ENCODE measurements at places on chromosomes 4 and X. TPM values are rescaled to one million over a fixed set of nuclear protein-coding genes. Genes with fewer than 3 reads are reported as not detected.

DNA sequence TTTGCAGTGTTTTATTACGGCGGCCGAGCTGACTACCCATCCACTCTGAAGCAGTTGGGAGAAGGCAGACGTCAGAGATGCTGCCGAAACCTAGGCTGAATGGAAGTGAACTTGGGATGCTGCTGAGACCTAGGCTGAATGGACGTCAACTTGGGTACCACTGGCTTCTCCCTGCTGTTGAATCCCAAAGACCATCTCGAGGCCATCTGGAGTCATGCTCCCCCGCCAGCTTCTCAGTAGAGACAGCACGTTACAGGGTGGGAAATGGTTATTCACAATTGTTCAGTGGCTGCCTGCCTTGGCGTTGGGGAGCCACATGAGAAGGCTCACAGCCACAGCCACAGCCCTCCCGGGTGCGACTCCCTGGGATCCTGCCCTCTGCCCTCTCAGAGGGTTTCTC is 40.9 kb downstream of the P2RY8 start:
- no peak for DNase-seq
- H3K4me1 ChIP-seq, result peaks cover 14% of the 10 kb centered on the region
- H3K36me3 ChIP-seq, result no peaks in the 10 kb centered on the region
- no peak overlapping the region for H3K27ac ChIP-seq

DNA sequence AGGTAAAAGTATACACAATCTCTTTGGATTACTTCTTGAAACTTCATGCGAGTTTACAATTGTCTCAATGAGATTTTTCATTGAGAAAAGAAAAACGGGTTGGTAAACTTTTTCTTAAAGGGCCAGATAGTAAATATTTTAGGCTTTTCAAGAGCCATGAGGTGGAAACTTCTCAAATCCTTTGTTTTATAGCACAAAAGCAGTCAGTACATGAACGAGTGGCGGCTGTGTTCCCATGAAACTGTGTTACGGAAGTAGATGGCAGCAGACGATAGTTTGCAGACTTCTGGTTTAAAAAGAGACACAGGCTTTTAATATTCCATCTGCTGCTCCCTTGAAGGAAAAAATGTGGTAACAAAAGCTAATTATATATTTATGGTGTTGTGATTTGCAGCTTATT is 332.0 kb downstream of the TENM3 start:
- no peak overlapping the region for H3K4me3 ChIP-seq
- no peaks in the 10 kb centered on the region for H3K27me3 ChIP-seq
- no peak for DNase-seq

DNA sequence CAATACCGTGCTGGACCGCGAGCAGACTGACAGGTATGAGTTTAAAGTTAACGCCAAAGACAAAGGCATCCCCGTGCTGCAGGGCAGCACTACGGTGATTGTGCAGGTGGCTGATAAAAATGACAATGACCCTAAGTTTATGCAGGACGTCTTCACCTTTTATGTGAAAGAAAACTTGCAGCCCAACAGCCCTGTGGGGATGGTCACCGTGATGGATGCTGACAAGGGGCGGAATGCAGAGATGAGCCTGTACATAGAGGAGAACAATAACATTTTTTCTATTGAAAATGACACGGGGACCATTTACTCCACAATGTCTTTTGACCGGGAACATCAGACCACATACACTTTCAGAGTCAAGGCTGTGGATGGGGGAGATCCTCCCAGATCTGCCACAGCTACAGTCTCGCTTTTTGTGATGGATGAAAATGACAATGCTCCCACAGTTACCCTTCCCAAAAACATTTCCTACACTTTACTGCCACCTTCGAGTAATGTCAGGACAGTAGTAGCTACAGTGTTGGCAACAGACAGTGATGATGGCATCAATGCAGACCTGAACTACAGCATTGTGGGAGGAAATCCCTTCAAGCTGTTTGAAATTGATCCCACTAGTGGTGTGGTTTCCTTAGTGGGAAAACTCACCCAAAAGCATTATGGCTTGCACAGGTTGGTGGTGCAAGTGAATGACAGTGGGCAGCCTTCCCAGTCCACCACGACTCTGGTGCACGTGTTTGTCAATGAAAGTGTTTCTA is 3.2 kb downstream of the PCDH7 start:
- no peak for DNase-seq
- H3K4me3 ChIP-seq, result peak overlapping the region; percentile 56
- H3K27me3 ChIP-seq, result peaks cover 22% of the 10 kb centered on the region
- peaks cover 10% of the 10 kb centered on the region for H3K4me1 ChIP-seq
- H3K27ac ChIP-seq, result peak overlapping the region; percentile 35
- no peaks in the 10 kb centered on the region for H3K36me3 ChIP-seq

- peak overlapping the region; percentile 40 for H3K27ac ChIP-seq
- peaks cover 28% of the 10 kb centered on the region for H3K4me1 ChIP-seq
- H3K27me3 ChIP-seq, result no peaks in the 10 kb centered on the region
- H3K4me3 ChIP-seq, result no peak overlapping the region
Observed at GRCh38 chr4:41632481-41633073, 94.6 kb downstream of the LIMCH1 start.

DNA sequence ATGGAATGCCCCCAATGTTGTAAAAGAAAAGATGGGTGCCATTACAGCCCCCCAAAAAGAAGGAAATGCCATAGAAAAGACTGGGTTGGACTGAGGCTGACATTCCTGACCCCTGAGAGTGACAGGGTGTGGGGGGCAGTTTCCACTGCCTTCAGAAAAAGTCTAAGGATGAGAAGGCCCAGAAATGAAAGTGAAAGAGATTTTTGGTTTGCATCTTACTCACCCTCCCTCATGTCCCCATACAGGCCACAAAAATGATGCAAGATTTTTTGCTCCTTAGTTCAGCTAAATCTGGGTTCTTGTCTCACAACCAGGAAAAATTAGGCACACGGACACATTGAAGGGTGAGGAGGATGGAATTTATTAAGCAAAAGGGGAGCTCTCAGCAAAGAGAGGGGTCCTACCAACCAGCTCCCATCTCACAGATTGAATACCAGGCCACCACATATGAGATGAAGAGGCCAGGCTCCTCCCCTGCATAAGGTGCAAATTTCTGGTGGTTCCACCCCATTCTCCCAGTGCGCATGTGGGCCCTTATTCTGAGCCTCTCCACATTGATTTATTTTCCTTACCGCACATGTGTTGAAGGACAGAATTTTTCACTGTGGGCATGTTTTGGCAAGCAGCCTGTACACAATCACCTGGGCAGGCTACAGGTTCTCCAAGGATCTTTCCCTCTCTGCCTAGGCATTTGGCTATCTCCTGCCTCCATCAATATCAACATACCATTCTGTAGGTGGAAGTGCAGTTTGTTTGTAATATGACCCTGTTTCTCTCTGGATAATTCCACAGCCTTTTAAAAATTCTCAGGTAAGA is 18.8 kb downstream of the PPP4R3C start:
- H3K4me3 ChIP-seq, result no peak overlapping the region
- DNase-seq, result no peak
- no peaks in the 10 kb centered on the region for H3K4me1 ChIP-seq
- no peaks in the 10 kb centered on the region for H3K27me3 ChIP-seq
- H3K27ac ChIP-seq, result no peak overlapping the region

DNA sequence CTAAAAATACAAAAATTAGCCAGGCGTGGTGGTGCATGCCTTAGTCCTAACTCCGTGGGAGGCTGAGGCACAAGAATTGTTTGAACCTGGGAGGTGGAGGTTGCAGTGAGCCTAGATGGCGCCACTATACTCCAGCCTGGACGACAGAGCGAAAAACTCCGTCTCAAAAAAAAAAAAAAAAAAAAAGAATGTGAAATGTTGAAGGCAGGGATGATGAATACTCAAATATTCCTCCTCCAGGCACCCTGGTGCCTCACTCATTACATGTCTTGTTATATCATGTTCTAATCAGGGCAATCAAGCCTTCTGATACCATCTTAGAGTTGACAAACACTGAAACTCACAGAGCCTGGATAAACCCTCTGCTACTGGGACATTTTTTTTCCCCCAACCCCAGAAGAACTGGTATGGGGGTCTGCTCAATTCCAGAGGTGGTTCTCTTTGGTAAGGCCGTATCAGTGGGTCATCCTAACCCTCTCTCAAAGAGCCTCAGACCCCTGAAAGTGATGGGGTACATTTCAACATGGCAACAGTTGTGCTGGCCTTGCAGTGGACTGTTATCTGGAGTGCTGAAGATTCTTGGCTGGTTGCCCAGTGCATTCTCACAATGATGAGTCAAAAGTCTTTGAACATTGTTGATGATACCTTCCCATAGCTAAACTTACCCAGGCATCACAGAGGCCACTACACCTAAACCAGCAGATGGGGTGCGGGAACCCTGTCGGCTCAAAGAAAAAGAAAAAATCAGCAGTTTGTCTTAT is 2.4 kb upstream of the SH3KBP1 start:
- H3K27me3 ChIP-seq, result no peaks in the 10 kb centered on the region
- peaks cover 14% of the 10 kb centered on the region for H3K4me1 ChIP-seq

DNA sequence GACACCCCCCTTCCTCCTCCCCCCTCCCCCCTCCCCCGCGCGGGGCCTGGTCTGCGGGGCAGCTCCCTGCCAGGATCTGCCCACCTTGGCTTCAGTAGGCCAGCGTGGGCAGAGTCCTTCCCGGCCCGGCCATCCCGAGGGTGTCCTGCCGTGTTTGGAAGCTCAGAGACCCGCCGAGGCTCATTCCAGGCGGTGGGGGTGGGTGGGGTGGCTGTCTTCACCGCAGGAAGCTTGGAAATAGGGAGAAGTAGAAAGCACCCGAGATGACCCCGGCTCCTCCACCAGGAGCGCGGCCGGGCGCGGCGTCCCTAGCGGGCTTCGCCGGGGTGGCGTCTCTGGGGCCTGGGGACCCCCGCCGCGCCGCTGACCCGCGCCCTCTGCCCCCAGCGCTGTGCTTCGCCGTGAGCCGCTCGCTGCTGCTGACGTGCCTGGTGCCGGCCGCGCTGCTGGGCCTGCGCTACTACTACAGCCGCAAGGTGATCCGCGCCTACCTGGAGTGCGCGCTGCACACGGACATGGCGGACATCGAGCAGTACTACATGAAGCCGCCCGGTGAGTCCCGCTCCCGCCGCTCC is 1.6 kb downstream of the NAT8L start:
- no peaks in the 10 kb centered on the region for H3K36me3 ChIP-seq
- H3K27ac ChIP-seq, result no peak overlapping the region
- H3K4me1 ChIP-seq, result no peaks in the 10 kb centered on the region
- H3K4me3 ChIP-seq, result no peak overlapping the region

DNA sequence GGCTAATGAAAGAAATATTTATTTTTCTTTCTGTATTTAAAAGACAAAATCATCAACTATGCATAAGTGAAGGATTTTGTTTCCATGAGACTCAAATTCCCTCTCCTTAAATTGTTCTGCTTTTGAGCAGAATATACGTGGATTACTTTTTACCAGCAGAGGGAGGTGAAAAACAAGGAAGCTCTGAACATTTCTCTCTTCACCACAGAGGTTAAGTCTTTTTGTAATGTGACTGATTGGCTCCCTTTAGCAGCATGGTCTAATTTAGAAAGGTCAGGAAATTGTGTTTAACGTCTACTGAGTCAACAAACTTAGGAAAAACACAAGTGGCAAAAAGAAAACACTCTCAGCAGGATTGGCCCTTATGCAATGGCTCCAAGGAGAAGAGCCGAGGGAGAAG is 55.1 kb upstream of the F9 start:
- no peak for DNase-seq
- no peaks in the 10 kb centered on the region for H3K4me1 ChIP-seq
- no peaks in the 10 kb centered on the region for H3K36me3 ChIP-seq
- H3K27me3 ChIP-seq, result peaks cover 7% of the 10 kb centered on the region
- H3K4me3 ChIP-seq, result no peak overlapping the region
- H3K27ac ChIP-seq, result no peak overlapping the region

DNA sequence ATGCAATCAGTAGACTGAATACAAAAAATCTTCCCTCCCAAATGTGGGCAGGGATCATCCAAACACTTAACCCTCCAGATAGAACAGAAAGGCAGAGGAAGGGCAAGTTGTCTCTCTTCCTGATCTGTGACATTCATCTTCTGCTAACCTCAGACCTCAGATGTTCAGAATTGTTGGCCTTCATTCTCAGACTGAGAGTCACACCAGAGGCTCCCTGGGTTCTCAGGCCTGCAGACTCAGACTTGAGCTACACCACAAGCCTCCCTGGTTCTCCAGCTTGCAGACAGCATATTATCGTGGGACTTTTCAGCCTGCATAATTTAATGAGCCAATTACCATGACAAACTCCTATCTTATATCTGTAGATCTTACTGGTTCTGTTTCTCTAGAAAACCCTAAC is 1471.6 kb upstream of the ADGRL3 start:
- no peak overlapping the region for H3K4me3 ChIP-seq
- DNase-seq, result no peak
- no peaks in the 10 kb centered on the region for H3K27me3 ChIP-seq
- no peaks in the 10 kb centered on the region for H3K4me1 ChIP-seq
- no peaks in the 10 kb centered on the region for H3K36me3 ChIP-seq
- H3K27ac ChIP-seq, result no peak overlapping the region

DNA sequence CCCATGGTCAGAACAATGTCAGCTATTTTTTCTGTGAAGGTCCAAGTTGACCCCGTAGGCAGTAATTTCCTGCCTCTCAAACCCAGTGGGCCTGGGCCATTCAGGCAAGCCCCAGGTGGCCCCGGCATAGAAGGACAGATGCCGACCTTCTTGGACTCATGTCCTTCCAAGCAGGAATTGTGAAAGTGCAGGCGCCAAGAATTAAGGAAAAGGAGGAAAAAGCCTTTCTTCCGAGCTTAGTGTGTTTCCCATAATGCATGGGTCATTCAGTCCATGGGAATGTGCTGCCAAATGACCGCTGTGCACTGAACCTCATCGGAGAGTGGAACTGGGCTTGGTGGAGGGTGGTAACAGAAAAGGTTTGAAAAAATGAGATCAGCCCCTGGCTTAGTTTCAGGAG is 196.5 kb upstream of the HS3ST1 start:
- no peaks in the 10 kb centered on the region for H3K27me3 ChIP-seq
- H3K4me3 ChIP-seq, result no peak overlapping the region
- H3K27ac ChIP-seq, result peak overlapping the region; percentile 80
- peak; percentile 56 for DNase-seq
- H3K36me3 ChIP-seq, result no peaks in the 10 kb centered on the region

GRCh38 chr4:171376724-171377123 is 436.5 kb upstream of the GALNTL6 start:
- H3K27ac ChIP-seq, result no peak overlapping the region
- no peak for DNase-seq
- no peaks in the 10 kb centered on the region for H3K4me1 ChIP-seq
- no peaks in the 10 kb centered on the region for H3K27me3 ChIP-seq
- H3K36me3 ChIP-seq, result no peaks in the 10 kb centered on the region

GRCh38 chr4:54384563-54384962 is 155.5 kb downstream of the PDGFRA start:
- H3K36me3 ChIP-seq, result no peaks in the 10 kb centered on the region
- H3K4me3 ChIP-seq, result no peak overlapping the region
- no peak for DNase-seq
- H3K27ac ChIP-seq, result no peak overlapping the region
- H3K4me1 ChIP-seq, result no peaks in the 10 kb centered on the region
- no peaks in the 10 kb centered on the region for H3K27me3 ChIP-seq

GRCh38 chrX:121598356-121598755 is 550.9 kb downstream of the GLUD2 start:
- H3K4me1 ChIP-seq, result no peaks in the 10 kb centered on the region
- no peak overlapping the region for H3K4me3 ChIP-seq
- H3K36me3 ChIP-seq, result no peaks in the 10 kb centered on the region
- no peak for DNase-seq
- H3K27me3 ChIP-seq, result no peaks in the 10 kb centered on the region

The MAGEA6 gene
- not detected for polyA plus RNA-seq

The TMEM271 gene
- polyA plus RNA-seq, result not detected

The SLITRK4 gene
- 0.16 TPM for polyA plus RNA-seq

The CHRDL1 gene
- polyA plus RNA-seq, result 1.0 TPM

The UPF3B gene
- 15.1 TPM for polyA plus RNA-seq

Data from heart right ventricle (tissue), 16 donors.